ENCODE measurements at places on chromosomes 4 and X.

DNA sequence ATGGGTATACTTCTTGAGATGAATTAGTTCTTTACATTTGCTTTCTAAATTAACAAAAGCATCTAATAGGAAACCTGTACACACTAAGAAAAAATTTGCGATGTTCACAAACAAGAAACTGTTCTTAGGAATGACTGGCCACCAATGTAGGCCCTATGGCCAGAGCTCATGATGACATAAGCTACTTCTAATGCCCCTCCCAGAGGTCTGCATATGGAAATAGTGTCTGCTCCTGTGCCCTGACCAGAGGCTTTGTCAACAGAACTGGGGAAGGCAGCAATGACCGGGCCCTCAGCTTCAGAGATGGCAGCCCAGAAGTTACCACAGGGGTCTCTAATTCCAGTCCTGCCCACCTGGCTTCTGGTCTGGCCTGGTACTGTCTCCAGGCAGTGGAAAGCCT lies 15.0 kb upstream of the BCLAF3 start:
- DNase-seq = no peak

DNA sequence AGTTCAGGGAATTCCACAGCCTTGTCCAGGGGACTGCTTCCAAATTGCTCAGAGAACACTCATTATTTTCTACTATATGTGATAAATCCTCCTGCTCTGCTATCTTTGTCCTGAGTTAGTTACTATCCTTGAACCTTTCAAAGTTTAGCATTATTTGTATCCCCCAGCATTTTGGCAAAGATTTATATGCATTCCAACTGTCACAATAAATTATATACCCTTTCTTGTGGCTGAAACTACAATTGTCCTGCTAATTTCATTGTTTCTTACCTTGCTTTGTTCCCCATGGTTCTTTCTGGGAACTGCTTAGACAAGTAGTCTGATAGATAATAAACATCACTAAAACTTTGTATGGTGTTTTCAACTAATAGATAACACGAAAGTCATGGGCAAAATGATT lies 40.5 kb downstream of the TECRL start:
- DNase-seq = no peak

- no peak for DNase-seq
Observed at GRCh38 chr4:41844327-41844726, 90.9 kb upstream of the TMEM33 start.

GRCh38 chr4:110637408-110638088 lies 14.7 kb upstream of the PITX2 start:
- DNase-seq = no peak

- no peak for DNase-seq
Observed at GRCh38 chrX:73457306-73457705, 10.5 kb downstream of the CDX4 start.

- DNase-seq = no peak
Observed at GRCh38 chr4:122434285-122434684, 22.2 kb downstream of the IL2 start.

DNA sequence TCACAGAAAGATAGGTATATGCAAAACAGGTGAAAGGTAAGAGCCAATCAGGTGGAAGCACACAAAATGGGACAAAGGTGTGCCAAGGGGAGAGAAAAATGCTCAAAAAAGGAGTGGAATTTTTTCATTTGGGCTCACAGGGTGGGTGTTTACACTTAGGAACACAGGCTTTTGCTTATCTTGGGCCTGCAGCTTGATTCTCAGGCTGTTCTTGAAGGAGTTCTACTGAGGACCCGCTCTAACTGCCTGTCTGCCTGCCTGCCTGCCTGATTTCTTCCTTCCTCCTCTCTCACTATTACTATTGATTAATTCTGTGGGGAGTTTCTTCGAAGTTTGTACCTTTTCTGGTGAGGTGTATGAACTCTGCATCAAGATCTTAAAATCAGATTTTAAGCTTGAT lies 120.3 kb upstream of the CTSO start:
- no peak for DNase-seq

- peak; percentile 83 for DNase-seq
Observed at GRCh38 chr4:53019485-53020382, 157.6 kb downstream of the RASL11B start.

- DNase-seq = peak; percentile 75
Observed at GRCh38 chr4:83362492-83363329, 28.1 kb upstream of the HPSE start.

GRCh38 chrX:15864629-15865028 lies 10.0 kb upstream of the AP1S2 start:
- DNase-seq = peak; percentile 35

DNA sequence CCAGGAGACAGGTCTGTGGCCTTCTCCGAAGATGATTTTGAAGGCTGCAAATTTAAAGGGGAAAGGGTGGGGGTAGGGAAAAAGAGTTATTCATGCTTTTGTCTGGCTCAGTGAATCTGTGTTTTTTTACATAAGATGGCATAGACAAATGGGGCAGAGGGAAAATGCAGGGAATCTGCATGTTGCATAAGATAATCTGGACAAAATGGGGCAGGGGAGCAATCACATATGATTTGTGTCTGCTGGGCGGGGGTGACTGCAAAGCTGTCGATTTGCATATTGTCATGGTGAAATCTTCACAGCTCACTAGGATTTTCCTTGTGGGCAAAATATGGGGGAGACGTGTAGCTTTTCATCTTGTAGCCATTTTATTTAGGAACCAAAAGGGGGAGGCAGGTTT lies 29.4 kb upstream of the GYG2 start:
- DNase-seq = no peak

DNA sequence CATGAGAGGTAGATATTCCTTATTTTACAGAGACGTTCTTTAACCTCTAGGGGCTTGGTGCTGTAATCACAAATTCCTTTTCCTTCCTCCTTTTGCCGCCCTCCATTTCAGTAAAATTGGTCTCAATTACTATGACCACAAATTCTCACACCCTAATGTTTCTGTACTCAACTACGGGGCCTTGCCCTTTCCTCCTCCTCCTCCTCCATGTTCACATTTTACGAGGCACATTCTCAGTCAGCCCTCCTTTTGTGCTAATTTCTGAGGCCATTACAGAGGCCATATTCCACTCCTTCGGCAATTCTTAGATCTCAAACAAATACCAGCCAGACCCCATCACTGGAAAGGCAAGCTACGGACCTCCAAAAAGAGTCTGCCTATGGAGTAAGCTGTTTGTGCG lies 92.1 kb downstream of the SH3KBP1 start:
- no peak for DNase-seq

DNA sequence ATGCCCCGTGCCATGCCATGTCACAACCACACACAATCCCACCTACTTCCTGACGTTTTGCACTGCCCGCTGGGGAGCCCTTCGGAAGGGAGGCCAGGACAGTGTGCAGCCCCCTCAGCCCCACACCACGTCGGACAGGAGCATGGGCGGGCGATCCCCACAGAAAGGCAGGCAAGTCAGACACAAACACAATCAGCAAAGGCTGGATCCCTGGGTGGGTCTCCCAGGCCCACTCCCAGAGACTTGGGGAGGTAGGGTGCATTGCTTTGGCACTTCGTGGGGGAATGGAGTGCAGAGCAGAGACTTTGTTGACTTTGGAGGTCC lies 14.1 kb downstream of the LETM1 start:
- no peak for DNase-seq

GRCh38 chrX:111283446-111283845 lies 13.2 kb upstream of the CAPN6 start:
- DNase-seq = no peak

GRCh38 chr4:76822303-76822702 lies 75.6 kb downstream of the SOWAHB start:
- DNase-seq = no peak

DNA sequence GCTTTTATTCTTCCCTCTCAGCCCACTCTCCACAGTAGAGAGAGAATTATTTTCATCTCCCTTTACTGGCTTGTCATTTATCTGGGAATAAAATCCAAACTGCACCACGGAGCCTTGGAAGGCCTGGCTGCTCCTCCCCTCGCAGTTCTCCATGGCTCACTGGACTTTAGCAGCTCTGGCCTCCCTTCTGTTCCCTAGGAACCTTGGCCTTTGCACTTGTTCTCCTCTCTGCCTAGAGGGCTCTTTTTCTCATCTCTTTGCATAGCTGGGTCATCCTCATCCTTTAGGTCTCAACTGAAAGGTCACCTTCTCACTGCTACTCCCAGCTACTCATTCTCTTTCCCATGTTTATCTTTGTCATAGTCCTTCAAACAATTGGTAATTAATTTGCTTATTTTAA lies 31.3 kb upstream of the TAPT1 start:
- DNase-seq = no peak

DNA sequence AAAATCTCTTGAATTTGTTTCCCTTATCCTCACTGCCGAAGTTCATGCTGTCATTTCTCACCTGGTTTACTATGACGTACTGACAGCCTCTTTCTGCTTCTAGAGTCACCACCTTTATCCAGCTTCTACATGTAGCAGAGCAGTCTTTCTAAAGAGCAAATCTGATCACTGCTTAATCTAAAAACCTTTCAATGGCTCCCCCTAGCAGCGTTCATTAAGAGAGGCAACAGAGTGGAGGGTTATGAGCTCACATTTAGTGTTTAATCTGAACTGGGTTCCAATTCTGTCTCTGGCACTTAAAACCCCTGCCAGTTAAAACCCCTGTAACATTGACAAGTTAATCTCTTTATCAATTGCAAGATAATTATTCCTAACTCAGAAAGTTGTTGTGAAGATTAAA lies 4.4 kb downstream of the RBPJ start:
- peak; percentile 76 for DNase-seq

DNA sequence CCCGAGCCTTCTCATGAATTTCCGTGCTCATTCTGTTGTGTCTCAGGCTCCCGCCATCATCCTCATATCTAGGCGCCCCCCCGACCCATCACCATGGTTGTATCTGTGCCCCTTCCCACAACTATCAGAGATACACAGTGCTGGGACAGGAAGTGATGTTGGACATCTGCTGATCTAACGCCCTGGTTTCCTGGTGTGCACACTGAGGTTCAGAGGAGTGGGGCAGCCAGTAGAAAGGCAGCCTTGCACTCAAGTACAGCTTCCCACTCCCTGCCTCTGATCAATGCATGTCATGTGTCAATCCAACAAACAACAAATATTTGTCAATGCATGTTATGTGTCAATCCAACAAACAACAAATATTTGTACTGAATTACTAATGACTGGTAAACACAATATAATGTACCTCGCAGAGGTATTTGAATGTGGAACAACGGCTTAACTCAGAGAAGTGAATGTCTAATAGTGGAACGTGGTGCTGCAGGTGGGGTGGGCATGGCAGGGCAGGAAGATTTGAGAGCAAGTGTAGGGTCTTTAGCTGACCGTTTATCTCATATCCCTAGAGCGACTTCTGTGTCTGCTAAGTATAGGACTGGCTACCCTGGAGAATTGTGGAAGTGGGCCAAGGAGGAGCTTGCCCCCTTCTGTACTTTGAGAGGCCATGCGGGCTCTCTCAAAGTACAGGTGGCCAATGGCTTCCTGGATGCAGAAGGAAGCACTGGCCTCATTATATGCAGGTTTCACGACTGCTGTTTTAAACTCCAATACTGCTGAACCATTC lies 10.3 kb upstream of the SEL1L3 start:
- no peak for DNase-seq

DNA sequence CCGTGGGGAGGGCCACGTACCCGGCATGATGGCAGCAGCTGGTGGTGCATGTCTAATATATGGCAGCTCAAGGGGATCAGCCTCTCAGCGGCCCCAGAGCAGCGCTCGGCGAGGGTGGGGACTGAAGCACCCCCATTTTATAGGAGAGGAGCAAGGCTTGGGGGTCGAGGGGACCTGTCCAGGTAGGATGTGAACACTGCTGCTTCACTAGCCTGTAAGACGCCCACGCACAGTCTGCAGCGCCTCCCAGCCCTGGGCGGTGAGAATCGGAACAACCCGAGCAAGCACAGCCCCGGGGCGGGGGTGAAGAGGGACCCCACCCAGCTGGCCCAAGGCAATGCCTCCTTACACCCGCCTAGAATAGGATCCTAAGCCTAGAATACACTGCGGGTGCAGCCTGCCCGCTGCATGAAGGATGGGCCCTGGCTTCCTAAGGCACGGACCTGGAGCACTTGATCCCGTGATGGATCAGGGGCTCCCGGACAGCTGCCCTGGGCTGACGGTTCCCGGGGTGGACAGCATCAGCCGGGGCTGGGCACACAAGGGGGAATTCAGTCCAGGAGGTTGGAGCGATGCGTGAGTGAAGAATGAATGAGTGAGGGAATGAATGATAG lies 17.6 kb downstream of the ADRA2C start:
- peak; percentile 3 for DNase-seq

DNA sequence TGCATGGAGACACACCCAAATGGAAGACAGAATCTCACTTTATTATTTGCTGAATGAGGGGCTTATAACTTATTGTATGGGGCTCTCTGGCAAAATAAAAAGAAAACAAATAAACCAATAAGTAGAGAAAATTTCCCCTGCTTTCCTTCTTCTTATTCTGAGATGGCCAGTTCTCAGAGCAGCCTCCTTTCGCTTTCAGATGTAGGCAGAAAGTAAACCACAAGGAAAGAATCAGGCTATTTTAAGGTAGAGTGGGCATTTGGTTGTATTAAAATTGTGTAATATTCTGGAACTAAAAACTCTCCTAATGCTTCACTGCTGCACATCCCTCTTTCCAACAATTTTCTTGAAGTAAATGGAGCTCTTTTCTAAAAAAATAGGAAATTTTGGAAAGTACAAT lies 241.8 kb downstream of the GALNTL6 start:
- no peak for DNase-seq

- no peak for DNase-seq
Observed at GRCh38 chrX:11349661-11350337, 56.6 kb downstream of the AMELX start.

GRCh38 chr4:159547645-159548308 lies 444.9 kb downstream of the RAPGEF2 start:
- peak; percentile 29 for DNase-seq

- peak; percentile 84 for DNase-seq
Observed at GRCh38 chr4:77385124-77385969, 220.3 kb upstream of the CXCL13 start.

DNA sequence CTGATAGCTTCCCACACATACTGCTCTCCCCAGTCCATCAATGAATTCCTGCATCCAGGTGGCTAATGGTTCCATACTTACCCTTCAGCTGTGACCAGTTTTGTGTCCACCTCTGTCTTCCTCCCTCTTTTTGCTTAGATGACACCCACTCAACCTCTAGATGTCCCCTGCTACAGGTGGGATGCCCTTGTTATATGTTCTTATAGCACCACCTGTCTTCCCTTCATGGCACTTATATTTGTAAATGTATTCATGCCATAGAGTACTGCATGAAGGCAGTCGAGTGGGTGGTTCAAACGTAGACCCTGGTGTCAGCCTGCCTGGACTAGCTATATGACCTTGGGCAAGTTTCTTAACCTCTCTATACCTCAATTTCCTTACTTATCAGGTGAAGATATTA lies 6.5 kb upstream of the USP46 start:
- DNase-seq = peak; percentile 42

GRCh38 chrX:39774774-39775328 lies 322.9 kb downstream of the BCOR start:
- no peak for DNase-seq

- peak; percentile 26 for DNase-seq
Observed at GRCh38 chr4:119046263-119046662, 89.4 kb upstream of the MYOZ2 start.

DNA sequence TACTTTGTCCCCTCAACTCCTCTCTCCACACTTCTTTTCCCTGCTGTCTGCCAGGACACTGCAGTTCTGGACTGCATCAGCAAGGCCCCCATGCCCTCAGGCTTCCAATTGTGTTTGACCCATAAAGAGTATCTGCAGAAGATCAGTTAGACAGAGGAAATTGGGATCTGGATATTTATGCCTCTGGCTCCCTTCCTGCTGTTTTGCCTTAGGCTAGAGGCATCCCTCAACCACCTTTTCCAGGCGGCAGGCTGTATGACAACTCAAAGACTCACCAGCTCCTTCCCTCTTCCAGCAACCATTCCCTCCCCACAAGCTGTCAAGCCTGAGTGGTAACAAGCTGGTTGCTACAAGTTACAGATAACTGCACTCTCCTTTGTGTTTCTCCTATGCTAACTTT lies 66.4 kb upstream of the NDP start:
- DNase-seq = no peak
